ENCODE measurements at places on chromosomes 5 and 9.

- DNase-seq = no peak
Measured at GRCh38 chr5:137605411-137605810, 106.3 kb upstream of the SPOCK1 start.

GRCh38 chr5:176166427-176166826, 71.8 kb upstream of the SIMC1 start:
- no peak for DNase-seq

DNA sequence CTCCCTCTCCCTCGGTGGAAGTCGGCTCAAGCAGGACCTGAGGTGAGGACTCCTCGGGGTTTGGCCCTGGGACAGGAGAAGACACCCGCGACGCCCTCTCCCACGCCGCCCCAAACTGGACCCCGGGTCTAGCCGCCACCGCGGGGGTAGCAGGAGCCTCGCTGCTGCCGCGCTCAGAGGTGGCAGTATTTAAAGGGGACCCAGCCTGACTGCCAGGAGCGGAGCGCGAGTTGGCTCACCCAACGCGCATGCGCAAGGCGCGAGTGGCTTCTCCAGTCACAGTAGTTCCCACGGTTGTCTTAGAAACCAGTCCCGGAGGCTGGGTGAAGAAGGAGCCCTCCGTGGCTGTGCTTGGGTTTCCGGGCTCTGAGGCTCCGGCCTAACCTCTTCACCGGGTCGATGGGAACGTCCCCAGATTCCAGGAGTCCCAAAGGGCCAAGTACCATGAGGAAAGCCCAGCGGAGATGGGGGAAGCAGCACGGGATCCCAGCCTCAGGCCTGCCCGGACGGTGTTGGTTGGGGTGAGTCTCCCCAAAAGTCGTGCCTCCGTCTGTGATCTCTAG, 477.8 kb downstream of the SPATA31A7 start:
- DNase-seq = no peak

GRCh38 chr9:21995006-21995665, 545 bp downstream of the CDKN2B-AS1 start:
- no peak for DNase-seq

GRCh38 chr5:42285230-42285629, 138.0 kb upstream of the GHR start:
- no peak for DNase-seq

- DNase-seq = no peak
Measured at GRCh38 chr5:172815631-172816030, 18.4 kb upstream of the ERGIC1 start.

DNA sequence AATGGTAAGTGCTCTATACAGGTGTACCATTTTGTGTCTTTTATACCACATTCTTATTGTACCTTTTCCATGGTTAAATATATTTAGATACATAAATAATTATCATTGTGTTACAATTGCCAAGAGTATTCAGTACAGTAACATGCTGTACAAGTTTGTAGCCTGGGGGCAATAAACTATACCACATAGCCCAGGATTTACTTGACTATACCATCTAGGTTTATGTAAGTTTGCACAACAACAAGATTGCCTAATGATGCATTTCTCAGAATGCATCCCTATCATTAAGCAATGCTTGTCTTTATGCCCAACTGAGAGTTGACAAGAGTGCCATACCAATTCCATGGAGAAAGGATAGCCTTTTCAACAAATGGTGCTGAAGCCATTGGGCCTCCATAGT, 136.7 kb upstream of the PJA2 start:
- no peak for DNase-seq

GRCh38 chr5:176714067-176714466, 66.8 kb downstream of the TSPAN17 start:
- DNase-seq = no peak

GRCh38 chr5:152477536-152477935, 72.5 kb upstream of the NMUR2 start:
- DNase-seq = no peak

GRCh38 chr9:126583144-126583760, 30.5 kb upstream of the LMX1B start:
- DNase-seq = no peak

- no peak for DNase-seq
Measured at GRCh38 chr9:105116052-105116868, 128.2 kb upstream of the SLC44A1 start.
